ENCODE measurements at places on chromosomes 16 and 17. TPM values are rescaled to one million over a fixed set of nuclear protein-coding genes. Genes with fewer than 3 reads are reported as not detected.
A peak's percentile ranks its signal among the peaks of the same experiment; 100 is the strongest.

GRCh38 chr17:79131274-79131635 lies 56.6 kb downstream of the ENGASE start:
- no peak for DNase-seq

- DNase-seq = no peak
Measured at GRCh38 chr17:7078711-7079110, 1.3 kb downstream of the CLEC10A start.

DNA sequence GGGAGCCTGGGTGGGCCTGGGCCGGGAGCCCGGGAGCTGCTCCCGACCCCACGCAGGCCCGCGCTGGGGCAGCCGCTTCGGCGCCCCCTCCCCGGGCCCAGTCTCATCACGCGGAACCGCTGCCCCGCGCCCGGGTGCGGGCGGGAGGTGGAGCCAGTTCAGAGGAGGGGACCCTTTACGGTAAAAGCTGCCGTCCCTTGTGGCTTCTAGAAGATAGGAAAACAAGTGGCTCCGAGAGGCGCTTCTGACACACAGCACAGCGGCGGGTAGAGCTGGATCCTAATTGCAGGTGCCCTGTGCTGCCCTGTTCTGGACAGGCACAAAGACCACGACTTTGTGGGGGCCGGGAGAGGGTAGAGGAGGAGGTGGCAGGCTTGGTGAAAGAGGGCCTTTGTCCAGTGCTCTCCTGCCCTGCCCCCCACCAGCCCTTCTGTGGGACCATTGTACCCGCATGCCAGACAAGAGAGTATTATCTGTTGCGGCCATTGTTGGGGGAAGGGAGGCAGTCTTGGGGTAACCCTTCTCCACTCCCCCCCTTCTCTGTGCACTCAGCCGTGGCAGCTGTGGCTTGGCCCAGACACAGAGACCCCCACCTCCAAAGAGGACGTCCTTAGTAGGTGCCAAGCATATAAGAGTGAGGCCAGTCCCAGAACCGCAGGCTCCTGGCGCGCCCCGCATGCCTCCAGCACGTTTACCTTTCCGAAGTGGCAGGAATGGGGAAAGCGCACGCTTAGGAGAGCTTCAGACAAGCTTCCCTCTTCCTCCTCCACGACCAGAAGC lies 736 bp downstream of the CNP start:
- DNase-seq = no peak

DNA sequence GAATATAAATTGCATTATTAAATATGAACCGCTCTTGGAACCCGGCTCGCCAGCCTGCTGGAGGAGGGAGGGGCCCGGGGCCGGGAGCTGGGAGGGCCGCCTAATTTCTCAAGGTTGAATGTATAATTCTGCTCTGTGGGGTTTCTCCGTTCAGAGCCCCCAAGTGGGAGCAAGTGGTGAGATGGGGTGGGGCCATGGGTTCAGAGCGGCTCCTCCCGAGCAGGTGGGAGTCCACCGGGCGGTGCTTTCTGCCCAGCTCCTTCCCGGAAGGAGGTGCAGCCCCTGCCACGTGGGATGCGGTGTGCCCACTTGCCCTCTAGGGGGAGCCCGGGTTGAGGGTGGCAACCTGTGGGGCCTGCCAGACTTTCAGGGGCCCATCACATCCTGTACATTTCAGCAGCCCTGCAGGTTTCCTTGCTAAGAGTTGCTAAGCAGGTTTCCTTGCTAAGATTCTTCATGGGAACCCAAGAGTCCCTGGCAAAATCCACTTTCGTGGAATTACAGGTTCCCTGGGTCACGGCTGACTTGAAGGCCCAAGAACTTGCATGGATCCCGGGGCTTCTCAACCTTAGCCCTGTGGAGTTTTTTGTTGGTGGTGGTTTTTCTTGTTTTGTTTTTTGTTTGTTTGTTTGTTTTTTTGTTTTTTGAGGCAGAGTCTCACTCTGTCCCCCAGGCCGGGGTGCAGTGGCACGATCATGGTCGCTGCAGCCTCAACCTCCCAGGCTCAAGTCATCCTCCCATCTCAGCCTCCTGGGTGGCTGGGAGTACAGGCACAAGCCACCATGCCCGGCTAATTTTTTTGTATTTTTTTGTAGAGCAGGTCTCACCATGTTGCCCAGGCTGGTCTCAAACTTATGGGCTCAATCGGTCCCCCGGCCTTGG lies 196.7 kb upstream of the GSE1 start:
- DNase-seq = no peak

DNA sequence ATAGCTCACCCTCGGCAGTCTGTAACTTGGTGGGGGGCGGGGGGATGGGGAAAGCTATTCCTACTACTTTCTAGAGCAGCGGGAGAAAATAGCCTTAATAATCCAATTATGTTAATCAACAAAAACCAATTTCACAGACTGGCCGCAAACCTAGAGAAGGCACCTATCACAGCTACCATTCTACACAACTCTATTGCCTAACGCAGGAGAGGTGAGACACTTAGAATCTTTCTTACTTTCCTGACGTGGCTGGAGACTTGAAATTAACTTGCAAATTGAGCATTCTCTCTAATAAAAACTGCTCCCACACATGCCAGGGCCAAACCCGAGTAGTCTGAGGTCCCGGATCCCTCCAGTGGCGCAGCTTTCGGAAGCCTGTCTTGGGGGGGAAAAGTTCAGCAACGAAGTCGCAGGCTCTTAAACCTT lies 794 bp downstream of the SMG6 start:
- DNase-seq = no peak

DNA sequence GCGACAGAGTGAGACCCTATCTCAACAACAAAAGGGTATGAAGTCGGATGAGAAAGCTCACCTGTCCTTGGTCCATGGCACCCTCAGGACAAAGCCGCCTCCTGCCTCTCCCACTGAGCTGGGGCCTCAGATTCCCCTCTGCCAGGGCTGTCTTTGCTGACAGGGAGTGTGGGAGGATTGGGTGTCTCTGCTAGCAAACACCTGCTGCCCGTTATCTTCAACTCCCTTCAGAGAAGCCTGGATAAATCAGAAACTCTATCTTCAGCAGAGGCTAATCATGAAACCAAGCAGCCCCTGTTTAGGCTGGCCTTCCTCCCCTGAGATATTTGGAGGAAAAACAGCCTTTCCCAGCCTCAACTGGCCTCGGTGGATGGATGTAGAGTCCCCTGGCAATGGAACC lies 36.3 kb upstream of the CDH1 start:
- DNase-seq = no peak

- no peak for DNase-seq
Measured at GRCh38 chr17:58385359-58385899, 31.9 kb downstream of the RNF43 start.

GRCh38 chr16:22977294-22977697 lies 163.3 kb downstream of the HS3ST2 start:
- no peak for DNase-seq

- no peak for DNase-seq
Measured at GRCh38 chr16:27330542-27330941, 16.8 kb downstream of the IL4R start.

DNA sequence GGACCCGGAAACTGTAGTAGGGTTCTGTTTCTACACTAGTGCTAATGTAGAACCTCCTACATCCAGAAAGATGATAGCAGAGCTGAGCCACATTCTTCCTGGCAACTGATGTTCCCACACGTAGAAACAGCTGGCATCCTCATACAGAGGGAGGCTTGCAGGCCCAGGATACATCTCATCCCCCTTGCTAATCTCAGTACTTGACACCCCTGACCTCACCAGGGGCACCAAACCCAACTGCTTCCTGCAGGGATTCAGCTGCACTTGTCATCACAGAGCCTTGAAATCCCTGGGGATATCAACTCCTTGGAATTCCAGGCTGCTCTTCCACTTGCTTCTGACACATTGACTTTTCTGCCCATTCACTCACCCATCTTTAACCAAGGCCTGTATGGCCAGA lies 75.2 kb upstream of the HSBP1 start:
- DNase-seq = no peak

DNA sequence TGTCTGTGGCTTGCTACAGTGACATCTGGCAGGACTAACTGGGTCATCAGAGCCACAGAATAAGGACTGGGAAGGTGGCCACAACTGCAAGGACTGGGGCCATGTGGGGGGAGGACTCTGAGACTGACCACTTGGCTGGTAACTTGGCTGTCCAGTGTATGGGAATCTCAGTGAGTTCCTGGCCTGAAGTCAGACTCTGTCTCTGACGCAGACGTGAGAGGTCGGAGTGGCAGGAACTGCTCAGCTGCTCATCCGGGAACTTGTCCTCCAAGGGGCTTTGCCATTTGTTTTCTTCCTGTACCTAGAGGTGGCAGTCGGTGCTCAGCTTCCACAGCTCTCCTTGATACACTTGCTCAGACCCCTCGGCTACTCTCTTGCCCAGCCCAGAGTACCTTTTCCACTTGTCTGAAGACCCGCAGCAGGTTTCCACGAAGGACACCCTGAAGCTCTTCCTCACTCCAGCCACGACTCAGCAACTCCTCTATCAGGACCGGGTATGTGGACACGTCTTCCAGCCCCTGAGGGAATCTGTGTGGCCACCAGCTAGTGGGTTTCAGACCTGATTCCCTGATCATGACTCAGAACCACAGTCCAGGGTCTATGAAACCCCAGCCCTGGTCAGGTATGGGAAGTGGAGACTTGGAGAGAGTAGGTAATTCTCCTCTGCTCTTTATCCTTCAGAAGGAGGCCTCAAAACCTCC lies 7.3 kb upstream of the DPEP3 start:
- DNase-seq = peak; percentile 23

DNA sequence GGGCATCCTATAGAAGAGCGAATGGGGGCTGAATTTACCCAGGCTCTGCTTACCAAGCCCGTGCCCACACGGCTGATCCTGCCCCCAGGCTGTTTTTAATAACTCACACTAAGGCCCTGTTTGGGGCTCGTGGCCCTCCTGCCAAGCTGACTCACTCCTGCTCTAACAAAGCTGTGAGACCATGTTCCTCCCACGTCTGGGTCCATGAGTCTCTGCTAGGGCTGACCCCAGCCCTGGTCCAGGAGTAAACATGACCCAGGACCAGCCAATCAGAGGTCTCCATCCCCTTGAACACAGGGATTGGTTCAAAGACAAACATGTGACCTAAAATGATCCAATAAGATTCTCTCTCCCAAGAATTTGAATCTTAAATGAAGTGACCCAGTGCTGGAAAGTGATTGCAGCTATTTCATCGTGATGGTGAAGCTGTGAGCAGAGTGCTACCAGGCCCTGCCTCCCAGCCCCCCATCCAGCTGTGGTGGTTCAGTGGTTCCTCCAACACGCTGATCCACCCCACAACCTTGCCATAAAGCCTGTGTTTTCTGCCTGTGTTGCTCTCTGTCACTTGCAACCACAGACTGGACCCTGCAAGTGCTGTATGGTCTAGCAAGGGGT lies 57.2 kb downstream of the C16orf82 start:
- no peak for DNase-seq

- no peak for DNase-seq
Measured at GRCh38 chr17:42669977-42670788, 6.6 kb downstream of the PLEKHH3 start.

DNA sequence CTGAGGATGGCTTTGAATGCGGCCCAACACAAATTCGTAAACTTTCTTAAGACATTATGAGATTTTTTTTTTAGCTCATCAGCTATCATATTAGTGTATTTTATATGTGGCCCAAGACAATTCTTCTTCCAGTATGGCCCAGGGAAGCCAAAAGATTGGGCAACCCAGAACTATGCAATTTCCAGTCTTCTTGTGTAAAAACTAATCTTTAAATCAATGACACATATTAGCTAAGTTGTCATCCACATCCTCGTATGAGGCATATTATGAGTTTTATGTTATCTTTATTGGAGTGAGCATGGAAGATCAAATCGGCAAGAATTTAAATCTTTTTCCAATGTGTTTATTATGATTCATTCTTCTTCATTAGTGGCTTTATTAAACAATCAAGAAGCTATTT lies 198.6 kb upstream of the HSBP1 start:
- no peak for DNase-seq

DNA sequence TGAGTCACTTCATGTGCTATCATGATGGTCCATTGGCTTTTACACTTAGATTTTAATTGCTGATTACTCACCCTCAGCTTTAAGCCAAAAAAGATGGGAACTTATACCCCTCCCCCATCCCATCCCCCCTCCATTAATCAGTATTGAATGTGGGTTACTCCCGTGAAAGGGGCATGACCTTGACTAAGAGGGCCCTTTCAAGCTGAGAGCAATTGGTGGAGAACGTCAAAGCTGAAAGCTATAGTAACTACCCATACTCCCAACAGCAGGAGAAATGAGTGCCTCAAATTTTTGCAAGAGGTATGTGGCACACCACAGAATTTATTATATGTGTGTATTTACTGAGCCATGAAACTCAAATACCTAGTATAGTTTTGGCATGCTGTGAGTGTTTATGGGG lies 99.7 kb upstream of the CDH8 start:
- no peak for DNase-seq

DNA sequence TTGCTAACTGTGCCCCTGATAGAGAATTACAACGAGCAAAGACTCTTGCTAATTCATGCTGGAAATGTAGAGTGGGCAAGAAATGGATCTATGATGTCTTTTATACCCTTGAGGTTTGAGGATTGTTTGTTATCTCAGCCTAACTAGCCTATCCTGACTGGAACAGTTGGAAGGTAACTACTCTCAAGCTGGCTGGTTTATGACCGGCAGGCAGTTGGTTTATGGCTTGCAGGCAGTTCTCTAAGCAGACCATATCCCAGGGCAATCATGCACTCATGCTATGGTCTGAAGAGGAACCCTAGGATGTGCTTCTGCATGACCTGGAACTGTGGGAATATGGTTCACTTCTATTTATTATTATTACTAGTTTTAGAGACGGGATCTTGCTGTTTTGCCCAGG lies 49.1 kb downstream of the LYRM1 start:
- DNase-seq = no peak

The WRAP53 gene
- 6.2 TPM for total RNA-seq

The MYH10 gene
- total RNA-seq = 147 TPM

The TBC1D3E gene
- not detected for total RNA-seq

The KRT24 gene
- total RNA-seq = not detected

The BCL6B gene
- total RNA-seq = 2.1 TPM

The FSCN2 gene
- total RNA-seq = 4.0 TPM

Data from cerebellum (tissue), 4 donors.